Esophagus squamous epithelium (tissue), 5 donors: ENCODE measurements at places on chromosomes 3 and 15.

- DNase-seq, result no peak
Measured at GRCh38 chr15:76730262-76730661, 174.9 kb downstream of the SCAPER start.

DNA sequence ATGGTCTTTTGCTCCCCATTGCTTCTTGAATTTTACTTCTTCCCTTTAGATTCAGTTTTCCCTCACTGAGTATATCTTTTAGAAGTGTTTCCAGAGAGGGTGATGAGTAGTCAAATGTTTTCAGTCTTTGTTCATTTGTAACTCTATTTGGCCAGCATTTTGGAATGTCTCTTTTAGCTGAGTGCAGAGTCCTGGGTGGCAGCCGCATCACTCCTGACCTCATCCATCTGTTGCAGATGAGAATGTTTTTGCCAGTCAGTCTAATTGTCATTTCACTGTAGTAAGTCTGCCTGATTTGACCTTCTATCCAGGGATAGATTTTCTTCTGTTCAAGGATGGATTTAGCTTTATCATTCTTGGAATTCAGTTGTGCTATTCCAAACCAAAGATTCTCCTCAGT lies 7.3 kb downstream of the SRPRB start:
- DNase-seq, result no peak

DNA sequence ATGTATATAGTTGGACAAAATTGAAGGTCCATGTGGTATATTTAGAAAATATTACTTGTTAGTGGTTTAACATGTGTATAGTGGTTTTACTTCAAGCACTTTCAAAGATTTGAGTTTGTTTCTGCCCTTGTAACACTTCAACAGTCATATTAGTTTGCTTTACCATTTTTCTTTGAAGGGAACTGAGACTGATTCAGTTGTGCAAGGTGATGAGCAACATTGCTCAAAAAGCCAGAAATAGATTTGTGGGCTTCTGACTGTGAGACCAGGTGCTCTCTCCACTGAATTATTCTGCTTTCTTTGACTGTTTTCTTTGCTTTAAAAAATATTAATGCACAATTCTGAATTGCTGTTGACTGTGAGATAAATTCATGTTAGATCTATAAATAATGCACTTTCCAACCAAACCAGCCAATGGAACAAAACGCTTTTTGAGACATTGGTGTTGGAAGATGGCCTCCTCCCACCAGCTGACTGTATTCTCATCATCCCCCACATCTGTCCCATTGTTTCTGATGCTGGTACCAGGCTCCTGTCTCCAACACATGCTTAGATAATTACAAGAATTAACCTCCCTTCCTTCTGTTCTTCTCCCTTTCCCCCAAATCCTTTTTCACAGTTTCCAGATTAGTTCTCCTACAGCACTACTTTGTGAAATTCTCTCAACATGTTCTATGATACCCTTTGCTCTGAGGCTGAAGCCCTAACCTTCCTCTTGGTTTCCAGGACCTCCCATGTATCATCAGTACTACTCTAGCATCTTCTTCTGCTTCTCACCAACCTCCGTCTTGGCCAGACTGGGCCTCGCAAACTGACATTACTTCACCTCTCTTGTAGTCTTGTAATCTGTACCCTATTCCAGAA lies 27.9 kb downstream of the PLCL2 start:
- DNase-seq, result no peak

DNA sequence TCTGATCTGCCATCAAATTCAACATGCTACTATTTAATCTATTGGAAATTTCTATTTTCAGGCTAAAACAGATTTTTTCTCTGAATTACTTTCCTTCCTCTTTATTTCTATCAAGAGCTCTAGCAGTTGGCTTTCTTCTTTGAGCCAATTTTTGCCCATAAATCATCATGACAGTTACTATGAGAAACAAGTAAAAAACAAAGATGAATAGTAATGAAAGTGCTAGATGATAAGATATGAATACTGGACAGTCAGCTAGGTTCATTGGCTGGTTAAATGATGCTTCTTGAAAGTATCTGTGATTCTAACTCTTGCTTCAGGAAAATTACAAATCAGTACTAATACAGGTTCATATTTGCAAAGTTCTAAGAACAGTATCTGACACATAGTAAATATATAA lies 38.6 kb upstream of the NANOGP8 start:
- DNase-seq, result no peak

GRCh38 chr3:6622260-6622659 lies 238.7 kb upstream of the GRM7 start:
- no peak for DNase-seq

DNA sequence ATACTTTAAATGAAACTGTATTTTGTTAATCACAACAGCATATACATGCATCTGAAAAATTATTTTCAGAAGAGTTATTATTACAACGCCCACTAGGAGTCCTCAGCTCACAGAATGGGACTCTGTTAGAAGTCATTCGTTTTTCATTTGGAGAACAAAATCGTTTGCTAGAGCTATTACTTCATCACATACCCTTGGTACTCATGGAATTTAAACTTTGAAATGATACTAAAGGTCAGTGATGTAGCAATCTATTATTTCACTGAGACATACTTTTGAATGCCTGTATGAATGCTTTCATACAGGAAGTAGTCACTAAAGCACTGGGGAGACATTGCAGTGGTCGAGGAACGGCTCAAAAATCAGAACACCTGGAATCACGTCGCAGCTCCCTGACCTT lies 198.1 kb downstream of the MBNL1 start:
- DNase-seq, result no peak

GRCh38 chr3:10140996-10141546 lies 507 bp upstream of the VHL start:
- no peak for DNase-seq

GRCh38 chr15:94229591-94230369 lies 1.6 kb upstream of the MCTP2 start:
- DNase-seq, result no peak

DNA sequence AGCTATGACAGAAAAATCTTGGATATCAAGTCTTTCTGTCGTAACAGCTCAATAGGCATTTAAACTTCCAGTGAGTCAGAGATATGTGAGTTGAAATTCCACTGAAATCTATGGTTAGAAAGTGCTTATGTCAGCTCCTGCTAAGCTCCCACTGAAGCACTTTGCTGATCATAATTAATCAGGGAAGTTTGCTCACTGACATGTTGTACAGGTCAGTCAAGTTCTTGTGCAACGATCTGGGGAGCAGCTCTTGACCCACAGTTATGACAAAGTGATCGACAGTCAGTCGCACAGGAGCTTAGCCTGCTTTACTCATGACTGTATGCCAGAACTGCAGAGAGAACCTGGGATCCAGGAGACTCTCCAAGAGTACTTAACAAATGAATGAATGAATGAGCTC lies 453.5 kb downstream of the SOX2 start:
- DNase-seq, result no peak

DNA sequence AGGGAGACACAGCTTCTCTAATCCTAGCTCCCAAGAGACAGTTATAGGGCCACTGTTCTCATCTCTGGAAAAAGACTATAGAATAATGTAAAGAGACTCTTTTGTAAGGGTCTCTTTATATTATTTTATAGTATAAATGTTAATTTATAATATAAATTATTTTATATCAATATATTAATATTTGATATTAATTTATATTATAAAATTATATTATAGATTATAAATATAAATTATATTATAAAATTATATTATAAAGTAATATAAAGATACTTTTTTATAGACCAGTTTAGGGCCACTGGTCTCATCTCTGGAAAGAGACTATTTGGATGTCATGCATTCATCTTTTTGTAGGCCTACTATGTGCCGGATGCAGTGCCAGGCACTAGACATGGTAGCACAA lies 53.9 kb downstream of the SV2B start:
- no peak for DNase-seq

- DNase-seq, result no peak
Measured at GRCh38 chr3:154852515-154852914, 227.6 kb upstream of the MME start.

DNA sequence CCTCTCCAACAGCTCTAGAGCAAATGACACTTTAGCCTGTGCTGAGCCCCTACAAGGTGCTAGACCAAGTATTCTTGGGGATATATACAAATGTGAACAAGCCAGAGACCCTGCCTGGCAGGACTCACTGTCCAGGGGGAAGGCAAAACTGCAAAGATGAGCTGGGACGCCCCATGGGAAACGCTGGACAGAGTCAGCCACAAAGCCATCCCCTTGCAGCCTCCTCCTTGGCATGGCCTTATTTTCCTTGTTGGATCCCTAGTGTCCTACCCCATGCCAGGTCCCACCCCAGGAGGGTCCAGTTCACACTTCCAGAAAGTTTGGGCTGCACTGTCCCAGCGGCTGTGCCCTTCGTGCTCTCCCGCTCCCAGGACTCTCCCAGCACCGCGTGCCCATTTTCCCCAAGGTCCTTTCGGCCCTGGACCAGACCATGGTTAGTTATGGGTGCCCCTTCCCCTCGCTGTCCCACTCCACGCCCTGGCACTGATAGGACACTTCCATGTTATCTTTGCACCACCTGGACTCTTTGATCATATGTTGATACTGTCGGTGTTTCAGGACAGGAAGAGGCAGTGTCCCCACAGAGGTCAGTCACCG lies 5.8 kb upstream of the NRROS start:
- no peak for DNase-seq

- DNase-seq, result no peak
Measured at GRCh38 chr3:156847752-156848448, 21.7 kb downstream of the LEKR1 start.

DNA sequence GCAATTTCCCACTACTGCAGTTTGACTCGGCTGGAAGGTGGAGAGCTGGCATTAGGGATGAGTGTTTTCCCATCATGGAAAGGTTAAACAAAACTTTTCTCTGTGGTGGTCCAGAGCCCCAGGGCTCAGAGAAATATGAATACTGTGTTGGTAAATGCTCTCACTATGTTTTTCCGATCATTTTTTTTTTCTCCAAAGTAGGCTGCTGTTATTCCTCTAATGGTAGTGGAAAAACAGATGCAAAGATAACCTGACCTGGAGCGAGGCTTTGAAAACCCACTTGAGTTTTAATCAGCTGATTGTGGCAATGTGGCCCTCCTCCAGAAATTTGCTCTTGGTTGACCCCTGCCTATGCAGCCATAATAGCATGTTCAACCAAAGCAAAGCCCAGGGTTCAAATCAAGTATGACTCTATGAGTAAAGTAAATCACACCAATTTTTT lies 320.8 kb upstream of the CTNNB1 start:
- DNase-seq, result no peak

- no peak for DNase-seq
Measured at GRCh38 chr3:167067787-167068161, 312.3 kb downstream of the ZBBX start.

GRCh38 chr15:68057758-68058157 lies 3.6 kb downstream of the PIAS1 start:
- DNase-seq, result no peak

DNA sequence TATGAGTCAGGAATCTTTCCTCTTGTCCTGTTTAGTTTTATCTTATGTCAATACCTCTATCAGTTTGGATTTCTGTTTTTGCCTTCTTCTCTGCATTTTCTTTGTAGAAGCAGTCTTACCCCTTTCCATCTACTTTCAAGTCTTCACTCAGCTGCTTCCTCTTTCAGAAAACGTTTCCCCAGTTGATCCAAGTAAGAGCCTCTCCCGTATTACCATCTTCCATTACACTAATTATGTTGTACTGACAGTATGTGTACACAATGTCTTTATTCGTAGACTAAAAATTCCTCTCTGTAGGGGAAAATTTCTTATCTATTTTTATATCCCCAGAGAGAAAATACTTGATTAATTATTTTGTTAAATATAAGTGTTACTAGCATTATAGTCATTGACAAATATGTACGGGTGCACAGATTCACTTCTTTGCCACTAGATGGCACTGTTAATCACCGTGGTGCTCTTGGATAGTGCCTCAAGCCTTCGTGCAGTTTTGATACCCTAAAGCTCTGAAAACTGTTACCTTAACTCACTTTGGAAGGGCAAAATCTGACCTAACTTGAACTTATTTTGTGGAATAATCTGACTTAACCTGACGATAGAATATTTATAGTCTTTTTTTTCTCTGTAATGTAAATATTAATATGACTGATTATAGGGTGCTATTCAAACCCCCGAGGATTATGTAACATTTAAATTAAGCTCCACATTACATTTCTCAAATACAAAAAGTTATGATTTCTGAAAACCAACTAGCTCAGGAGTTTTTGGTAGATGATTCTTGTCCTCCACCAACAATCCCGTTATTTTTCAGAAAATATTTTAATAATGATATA lies 74.2 kb upstream of the POU1F1 start:
- no peak for DNase-seq

GRCh38 chr3:36408146-36408545 lies 27.8 kb downstream of the STAC start:
- DNase-seq, result no peak

DNA sequence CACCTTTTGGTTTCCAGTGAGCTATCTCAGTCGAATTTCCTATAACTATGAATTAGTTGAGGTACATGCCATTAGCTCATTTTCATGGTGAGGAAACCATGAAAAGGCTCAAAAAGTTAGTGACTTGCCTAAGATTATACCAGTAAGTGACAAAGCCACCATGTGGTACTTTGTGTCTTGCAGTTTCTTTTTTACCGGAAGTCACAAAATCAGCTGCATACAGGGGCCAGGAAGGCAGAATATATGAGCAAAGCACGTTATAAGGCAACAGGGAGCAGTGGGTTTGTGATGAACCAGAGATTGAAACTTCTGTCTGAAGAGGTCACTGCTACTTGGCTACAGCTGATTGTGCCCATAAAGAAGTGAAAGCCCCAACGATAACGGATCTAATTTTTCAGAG lies 50.3 kb downstream of the CMTM8 start:
- DNase-seq, result no peak

DNA sequence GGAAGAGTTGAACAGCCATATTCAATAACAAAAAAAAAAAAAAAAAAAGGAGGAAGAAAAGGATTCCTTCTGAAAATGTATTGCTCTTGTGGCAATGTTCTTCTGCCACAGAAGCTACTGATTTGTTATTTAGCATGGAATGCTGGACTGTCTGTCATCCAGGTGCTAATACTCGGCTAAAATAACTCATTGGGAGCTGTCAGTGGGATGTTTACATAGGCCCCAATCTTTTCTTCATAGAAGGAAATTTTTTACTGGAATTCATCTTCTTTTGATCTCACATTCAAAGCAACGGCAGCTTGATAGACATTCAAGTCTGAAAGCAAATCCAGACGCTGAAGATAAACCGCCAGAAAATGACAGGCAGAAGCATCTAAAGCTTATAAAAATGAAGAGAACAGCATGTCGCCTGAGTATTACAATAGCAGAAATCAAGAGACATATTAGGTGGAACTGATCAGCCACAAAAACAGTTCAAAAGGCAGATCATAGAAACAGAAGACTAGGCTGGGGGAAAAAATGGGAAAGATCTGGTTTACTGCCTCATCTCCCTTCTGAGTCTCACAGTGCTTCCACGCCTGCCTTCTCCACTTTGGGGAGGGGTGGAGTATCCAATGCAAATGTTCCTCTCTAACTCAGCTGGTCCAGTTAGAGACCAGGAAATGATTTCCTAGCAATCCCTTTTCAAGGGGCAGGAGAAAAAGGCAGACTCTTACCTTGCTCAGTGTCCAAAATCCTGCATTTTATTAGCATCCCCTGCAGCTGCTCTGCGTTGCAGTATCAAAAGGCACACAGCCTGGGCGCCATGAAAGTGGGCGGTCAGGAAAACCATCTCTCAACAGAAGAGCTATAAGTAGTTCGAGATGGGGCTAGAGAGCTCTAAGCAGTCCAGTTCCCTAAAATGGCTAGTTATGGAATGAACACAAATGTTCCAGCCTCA lies 451.9 kb downstream of the FOXP1 start:
- DNase-seq, result no peak

GRCh38 chr3:111249421-111249820 lies 177.8 kb downstream of the NECTIN3 start:
- DNase-seq, result no peak
